ENCODE measurements at places on chromosomes 4 and X.

DNA sequence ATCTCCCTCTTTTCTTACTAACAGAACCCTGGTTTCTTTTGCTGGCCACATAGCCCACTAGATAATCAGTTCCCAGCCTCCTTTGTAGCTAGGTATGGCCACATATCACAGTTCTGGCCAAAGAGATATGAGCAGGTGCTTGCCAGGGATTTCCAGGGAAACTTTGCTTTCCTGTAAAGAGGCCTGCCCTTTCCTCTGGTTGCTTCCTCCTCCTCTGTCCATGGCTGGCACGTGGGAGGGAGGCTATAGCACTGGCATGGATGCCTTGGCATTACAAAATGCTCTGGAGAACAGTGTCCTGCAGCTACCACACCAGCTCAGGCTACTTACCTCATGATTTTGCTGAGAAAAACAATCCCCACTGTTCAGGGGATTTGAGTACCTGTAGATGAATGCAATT is 27.5 kb downstream of the RAB33B start:
- no peak for DNase-seq

DNA sequence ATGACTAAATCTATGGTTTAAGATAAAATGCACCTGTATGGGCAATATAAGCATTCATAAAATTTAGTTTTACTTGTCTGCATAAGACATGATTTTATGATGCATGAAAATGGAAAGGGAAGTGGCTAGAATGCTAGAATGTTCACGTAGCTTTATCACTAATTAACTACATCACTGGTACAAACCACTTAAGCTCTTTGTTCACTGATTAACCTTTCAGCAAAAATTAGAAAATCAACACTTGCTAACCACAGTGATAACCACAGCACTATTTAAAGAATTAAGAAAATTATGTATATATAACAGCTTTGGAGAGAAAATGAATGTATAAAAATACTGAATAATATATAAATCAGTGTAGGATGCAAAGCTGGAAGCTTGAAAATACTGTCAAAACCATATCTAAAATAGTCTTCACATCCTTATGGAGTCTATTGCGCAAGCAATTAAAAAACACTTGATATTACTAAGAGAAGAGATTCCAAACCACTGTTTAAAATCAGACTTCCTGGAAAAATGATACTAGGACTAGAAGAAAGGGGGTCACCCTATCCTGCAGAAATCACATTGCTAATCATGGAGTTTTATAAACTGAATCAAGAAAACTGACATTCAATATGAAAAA is 51.9 kb downstream of the EFHC2 start:
- no peak for DNase-seq

GRCh38 chr4:15303052-15303641 is 124.7 kb upstream of the C1QTNF7 start:
- peak; percentile 57 for DNase-seq

DNA sequence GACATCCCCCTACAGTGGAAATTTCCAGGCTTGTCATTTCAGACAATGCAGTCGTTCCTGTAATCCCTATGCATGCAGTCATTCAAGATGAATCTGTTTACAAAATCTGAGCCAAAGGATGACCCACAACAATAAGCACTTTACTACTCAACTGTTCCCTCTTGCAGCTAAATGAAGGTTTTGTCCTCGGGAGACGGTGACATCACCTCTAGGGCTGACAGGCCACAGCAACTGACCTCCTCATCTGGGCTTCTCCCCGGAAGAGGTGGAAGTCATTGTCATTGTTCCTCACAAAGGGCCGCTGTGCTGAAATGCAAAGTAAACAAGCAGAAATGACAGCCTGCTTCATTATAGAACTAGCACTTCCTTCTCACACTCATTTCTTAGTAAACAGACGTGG is 29.2 kb downstream of the CLRN2 start:
- DNase-seq, result no peak
